ENCODE measurements at places on chromosomes 2 and 18. TPM values are rescaled to one million over a fixed set of nuclear protein-coding genes. Genes with fewer than 3 reads are reported as not detected.

ESPNL gene
- not detected for total RNA-seq

PLEKHH2 gene
- total RNA-seq, result 1.6 TPM

MTLN gene
- total RNA-seq, result 129 TPM

FHOD3 gene
- total RNA-seq, result 484 TPM

CD8B gene
- total RNA-seq, result not detected

CABLES1 gene
- 2.2 TPM for total RNA-seq

GRCh38 chr2:16972276-16972675, 306.6 kb upstream of the CYRIA start:
- no peak for DNase-seq

DNA sequence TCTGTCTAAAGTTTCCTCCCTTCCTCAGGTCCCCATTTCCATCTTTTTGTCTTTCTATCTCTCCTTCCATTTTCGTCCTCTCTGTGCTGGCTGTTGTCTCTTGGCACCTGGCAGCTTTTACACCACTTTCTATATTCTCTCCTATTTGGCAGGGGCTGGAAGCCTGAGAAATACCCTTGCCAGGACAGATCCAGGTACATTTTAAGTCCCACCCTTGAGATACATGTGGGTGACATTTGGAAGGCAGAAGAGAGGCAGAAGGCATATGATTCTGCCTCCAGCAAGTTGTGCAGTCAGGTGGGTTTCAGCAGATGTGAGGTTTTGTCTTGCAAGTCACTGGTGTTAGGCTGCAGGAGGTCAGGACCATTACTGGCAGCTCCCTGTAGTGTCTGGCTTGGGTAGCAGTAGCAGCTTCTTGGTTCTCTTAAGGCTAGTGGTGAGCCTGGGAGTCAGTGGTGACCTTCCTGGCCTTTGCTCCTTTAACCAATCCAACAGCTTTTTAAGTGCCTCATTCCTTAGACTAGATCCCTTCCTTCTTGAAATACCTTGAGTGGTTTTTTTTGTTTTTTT, 90.1 kb downstream of the CAPN13 start:
- no peak for DNase-seq

DNA sequence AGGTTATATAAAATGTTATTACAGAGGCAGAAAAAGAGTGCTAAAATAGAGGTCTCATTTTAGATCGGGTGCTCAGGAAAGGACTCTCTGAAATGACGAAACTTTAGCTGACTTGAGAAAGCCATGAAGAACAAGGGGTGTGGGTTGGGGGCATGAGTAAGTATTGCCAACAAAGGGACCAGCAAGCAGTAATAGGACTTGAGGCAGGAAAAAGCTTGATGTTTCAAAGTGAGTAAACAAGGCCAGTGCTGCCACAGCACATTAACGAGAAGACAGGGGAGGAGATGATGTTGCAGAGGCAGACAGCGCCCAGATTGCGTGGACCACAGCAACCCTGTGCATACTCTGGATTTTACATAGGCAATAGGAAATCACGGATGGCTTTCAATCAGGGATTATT, 318.8 kb downstream of the ZEB2 start:
- DNase-seq, result no peak

- DNase-seq, result no peak
Observed at GRCh38 chr2:158011055-158011771, 90.5 kb upstream of the UPP2 start.

- DNase-seq, result peak; percentile 25
Observed at GRCh38 chr2:178860551-178860950, 53.3 kb upstream of the TTN start.

DNA sequence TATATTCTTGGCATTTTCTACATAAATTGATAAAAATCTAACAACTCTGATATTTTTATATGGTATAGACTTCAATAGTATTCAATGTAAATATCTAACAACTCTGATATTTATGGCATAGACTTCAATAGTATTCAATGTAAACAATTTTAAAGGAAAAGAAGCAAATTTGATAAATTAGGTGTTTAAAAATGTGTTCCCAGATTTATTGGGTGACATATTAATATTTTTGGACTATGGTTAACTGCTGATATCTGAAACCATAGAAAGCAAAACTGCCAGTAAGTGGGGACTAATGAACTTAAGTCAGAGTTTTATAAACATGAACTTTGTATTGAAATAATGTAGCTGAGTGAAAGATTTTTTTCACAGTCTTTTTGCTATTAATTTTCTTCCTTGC, 1576.0 kb upstream of the DDX18 start:
- DNase-seq, result no peak

DNA sequence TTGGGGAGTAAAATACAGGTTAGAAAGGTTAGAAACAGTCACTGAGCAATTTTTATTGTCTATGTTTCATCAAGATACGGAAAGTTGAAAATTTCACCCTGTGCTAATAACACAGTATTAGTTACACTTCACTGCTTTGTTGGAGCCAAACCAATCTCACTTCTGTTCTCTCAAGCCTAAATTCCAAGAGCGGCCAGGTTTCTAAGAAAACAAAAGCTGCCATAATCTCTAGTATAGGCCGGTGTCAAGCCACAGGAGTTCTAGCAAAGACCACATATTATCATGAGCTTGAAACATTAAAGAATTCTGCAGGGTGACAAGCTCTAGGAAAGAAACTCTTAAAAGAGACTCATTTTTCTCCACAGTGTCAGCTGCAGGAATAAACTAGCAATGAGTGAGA, 128.7 kb downstream of the TXNL1 start:
- DNase-seq, result no peak

GRCh38 chr2:111688482-111688881, 195.5 kb downstream of the ANAPC1 start:
- no peak for DNase-seq

DNA sequence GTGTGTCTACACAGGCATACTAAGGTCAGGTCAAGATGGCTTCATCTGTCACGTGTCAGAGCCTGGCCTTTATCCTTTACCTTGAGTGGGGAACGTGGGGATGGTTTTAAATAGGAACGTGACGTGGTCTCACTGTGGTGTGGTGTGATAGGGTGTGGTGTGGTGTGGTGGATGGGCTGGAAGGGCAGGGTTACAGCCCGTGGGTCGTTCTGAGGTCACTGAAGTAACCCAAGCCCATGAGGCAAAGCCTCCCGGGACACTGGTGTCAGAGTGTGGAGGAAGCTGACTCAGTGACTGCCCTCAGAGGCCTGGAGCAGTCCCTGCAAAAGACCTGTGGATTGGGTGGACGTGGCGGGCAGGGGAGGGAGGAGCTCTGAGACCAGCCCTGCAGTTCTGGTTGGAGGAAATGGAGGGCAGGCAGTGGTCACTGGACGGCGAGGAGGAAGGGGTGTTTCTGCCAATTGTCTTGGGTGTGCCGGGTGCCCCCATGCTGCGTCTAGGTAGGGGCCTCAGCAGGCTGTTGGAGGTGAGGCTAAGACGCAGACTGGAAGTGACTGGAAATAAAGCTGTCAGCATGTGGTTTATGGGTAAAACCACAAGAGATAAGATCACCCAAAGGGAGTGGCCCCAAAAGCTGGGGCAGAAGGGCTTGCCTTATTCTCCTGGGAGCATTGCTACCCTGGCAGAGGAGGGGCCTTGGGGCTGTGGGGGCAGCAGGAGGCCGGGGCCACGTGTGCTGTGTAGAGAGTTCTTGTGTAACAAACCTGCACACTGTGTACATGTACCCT, 84.8 kb downstream of the SH3RF3 start:
- no peak for DNase-seq

GRCh38 chr18:54675076-54675475, 84.0 kb downstream of the DYNAP start:
- no peak for DNase-seq

DNA sequence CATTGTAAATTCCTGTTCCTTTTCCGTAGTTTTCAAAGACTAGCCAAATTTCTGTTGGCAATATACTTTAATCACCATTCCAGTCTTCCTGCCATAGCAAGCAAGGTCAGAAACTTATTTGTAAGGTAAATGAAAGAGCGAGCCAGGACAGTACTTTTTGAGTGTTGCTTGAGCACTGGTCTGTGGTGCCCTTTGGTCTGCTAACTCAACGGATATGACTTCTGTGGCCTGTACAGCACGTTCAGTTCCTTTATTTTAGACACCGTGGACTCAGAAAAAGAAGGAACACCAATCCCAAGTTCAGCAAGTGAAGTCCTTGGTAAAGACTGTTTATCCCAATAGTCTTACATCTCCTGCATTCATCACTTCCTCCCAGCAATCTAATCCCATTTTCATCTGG, 166.3 kb downstream of the MYO1B start:
- no peak for DNase-seq

DNA sequence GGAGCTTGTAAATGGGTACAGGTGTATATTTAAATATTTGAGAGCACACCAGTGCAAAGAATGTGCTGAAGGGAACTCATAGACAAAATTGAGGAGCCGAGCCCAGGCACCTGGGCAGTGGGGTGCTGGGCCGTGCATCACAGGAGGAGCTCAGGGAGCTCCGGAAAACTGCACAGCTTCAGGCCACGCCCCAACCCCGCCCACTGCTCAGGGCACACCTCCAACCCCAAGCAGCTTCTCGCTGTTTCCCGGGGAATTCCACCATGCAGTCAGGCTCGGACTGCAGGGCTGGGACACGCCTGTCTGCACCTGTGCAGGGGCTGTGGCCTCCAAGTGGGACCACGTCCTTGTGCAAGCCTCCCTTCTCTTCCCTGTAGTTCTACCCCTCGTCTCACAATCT, 243.0 kb downstream of the HDAC4 start:
- DNase-seq, result no peak

GRCh38 chr2:162747021-162747420, 91.5 kb downstream of the KCNH7 start:
- no peak for DNase-seq

DNA sequence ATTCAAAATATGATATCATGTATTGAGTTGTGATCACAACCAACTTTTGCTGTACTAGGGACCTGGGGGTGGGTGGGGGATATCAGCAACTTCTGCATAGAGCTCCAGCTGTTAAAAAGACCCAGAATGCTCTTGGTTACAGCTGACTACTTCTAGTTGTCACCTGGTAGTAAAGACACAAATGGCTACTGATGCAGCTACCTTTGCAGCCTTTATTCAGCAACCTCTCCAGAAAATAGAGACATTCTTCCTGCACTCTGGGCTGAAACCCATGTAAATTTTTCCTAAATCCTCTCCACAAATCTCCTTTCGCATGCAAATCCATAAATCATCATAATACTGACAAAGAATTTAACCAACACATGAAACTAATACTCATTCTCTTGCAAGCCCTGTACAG, 238.3 kb downstream of the TCF4 start:
- no peak for DNase-seq

DNA sequence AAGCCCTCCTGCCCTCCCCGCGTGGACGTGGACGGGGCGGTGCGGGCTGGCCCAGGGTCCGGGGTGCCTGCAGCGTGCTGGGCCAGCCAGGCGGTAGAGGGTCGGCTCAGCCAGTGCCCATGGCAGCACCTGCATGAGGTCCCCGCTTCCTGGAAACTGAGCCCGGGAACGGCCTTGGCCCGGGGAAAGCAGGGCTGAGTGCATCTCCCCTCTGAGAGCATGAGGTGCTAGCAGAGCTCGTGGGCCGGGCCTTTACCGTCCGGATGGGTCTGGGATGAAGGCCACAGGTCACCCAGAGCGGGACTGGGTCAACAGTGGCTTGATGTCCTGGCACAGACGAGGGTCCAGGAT, 39.8 kb downstream of the TSHZ1 start:
- DNase-seq, result no peak

DNA sequence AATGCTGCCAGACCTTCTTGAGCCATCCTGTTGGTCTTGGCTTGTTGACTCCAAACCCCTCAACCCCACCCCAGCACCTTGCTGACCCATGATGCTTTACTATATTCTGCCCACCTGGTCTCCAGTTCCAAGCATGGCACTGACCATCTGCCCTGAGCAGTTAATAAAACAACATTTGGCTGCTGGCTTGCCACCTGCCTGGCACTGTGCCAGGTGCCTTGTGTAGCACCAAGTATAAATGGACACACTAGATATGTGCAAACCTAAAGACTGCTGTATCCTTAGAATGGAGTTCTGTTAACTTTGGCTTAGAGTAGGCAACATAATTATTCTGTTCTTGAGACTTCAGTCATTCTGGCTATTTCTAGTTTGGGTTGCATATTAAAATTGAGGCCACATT, 91.4 kb downstream of the ACSL3 start:
- DNase-seq, result no peak

- no peak for DNase-seq
Observed at GRCh38 chr2:226963528-226963927, 127.7 kb downstream of the RHBDD1 start.

GRCh38 chr2:10091182-10091888, 11.1 kb upstream of the CYS1 start:
- DNase-seq, result no peak

GRCh38 chr18:2657788-2658458, 2.4 kb downstream of the SMCHD1 start:
- no peak for DNase-seq

DNA sequence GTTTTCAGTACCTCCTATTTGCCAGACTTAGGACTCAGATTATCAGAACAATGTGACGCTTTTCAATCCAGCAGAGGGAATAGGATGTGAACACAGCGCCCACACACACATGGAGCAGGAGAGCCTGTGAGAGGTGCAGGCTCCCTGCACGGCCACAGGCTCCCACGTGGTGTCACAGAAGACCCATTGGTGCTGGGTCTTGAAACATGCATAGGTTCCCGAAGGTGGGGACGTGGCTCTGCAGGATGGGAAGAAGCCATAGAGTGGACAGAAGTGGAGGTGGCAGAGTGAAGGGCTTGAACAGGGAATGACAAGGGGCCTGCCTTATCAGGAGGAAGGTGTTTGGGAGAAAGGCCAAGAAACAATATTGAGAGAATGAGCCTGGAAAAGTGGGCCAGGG, 78.5 kb upstream of the BCL2L11 start:
- no peak for DNase-seq

GRCh38 chr2:112582314-112582746, 2.1 kb upstream of the CHCHD5 start:
- no peak for DNase-seq
